Left renal cortex interstitium (tissue), 4 donors: ENCODE measurements at places on chromosomes 7 and 10.

- no peak for DNase-seq
Measured at GRCh38 chr10:24465891-24466818, 257.2 kb downstream of the KIAA1217 start.

GRCh38 chr10:91629715-91630549, 2.9 kb downstream of the PPP1R3C start:
- no peak for DNase-seq

DNA sequence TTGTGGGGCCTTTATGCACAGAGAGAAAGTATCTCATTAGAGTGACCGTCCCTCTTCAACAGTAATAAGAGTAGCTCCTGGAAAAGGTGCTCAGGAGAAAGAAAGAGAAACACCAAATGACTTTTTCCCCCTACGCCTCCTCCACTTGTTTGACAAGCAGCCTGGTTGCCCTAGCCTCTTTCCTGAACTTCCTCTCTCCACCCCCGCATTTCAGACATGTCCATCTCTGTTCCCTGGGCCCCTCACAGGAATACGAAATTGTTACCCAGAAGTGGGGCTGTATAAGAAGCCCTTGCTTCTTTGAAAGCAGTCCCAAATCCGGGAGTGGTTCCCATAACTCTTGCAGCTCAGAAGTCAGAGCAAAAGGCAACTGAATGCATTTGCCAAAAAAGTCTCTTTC, 119.6 kb upstream of the ADO start:
- no peak for DNase-seq

DNA sequence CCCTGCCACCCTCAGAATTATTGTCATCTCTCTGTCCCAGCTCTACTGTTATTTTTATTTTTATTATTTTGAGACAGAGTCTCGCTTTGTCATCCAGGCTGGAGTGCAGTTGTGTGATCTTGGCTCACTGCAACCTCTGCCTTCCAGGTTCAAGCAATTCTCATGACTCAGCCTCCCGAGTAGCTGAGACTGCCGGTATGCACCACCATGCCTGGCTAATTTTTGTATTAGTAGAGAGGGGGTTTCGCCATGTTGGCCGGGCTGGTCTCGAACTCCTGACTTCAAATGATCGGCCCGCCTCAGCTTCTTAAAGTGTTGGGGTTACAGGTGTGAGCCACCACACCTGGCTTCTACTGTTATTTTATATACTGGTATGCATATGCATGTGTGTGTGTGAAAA, 11.0 kb downstream of the CALHM2 start:
- no peak for DNase-seq

DNA sequence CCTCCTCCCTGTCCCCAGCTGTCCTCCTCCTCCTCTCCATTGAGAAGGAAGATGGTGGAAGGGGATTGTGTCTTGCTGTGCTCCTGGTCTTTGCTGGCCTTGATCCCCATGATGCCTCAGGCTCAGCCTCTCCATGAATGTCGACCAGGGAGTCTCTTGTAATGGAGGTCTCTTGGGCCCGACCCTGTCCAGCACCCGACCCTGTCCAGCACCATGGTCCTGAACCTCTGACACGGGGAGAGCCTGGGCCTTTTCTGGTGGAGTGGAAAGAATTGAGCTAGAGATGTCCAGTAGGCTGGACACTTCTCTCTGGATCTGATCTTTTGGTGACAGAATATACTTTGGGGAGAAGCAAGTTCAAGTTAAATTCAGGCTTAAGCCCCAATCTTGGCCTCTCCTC, 42.3 kb upstream of the HMX3 start:
- no peak for DNase-seq

- DNase-seq: no peak
Measured at GRCh38 chr10:38209332-38209731, 115.2 kb downstream of the ZNF37A start.

GRCh38 chr7:152756116-152756515, 3.4 kb upstream of the ACTR3B start:
- no peak for DNase-seq

- DNase-seq: no peak
Measured at GRCh38 chr10:17910125-17910789, 41.5 kb upstream of the SLC39A12 start.

GRCh38 chr7:74033372-74034311, 5.7 kb downstream of the ELN start:
- DNase-seq: no peak

GRCh38 chr7:22208799-22209198, 148.2 kb downstream of the RAPGEF5 start:
- no peak for DNase-seq

DNA sequence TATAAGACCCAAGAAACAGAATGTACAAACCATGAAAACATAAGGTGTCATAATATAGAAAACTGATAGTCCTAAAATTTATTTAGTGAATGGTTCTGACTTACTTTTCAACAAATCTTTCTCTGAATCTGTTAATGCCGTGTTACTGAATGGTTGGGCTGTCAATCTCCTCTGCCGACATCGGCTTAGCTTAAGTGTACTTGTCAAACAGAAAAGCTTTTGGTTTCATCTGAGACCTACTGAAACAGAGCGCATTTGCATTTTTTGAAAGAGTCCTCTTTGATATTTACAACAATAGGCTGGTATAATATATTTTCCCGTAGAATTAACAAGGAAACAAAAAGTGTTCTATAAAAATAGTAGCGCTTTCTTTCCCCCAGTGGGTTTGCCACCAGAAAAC, 120.9 kb upstream of the ZNF804B start:
- no peak for DNase-seq

GRCh38 chr7:155223503-155223902, 74.2 kb upstream of the INSIG1 start:
- DNase-seq: no peak

GRCh38 chr7:25906003-25906402, 246.0 kb upstream of the NFE2L3 start:
- no peak for DNase-seq

DNA sequence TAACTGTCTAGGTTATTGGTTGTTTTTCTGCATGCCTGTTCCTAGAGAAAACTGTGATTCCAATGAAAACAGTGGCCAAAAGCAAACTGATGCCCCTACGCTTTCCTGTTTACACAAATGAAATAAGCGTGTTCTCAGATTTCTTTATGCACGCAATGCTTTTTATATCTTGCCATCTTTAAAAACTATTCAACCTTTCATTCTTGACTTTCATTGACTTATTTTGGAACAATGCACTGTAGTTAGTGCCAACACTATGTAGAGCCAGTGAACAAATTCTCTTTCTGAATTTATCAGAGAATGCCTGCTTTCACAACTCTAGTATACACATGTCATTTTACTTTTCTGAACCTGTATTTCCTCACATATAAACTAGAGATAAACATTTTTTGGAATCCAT, 86.6 kb downstream of the CABCOCO1 start:
- DNase-seq: no peak

DNA sequence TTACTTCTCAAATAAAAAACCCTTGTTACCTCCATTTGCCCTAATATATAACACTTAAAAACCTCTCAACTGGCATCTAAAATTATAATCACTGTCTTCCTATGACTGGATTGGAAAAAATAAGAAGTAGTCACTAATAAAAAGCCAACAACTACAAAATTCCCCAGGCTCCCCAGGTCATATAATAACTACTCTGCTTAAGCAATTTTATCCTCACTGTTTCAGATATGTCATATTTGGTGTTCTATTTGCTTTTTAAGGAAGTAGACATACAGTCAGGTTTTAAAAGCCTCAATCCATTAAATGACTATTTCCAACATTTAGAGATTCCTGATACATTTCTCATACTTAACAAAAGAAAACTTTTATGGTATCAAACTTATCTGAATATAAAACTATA, 2.4 kb downstream of the H2AZ2 start:
- DNase-seq: no peak

GRCh38 chr7:135792866-135793265, 44.3 kb upstream of the FAM180A start:
- DNase-seq: no peak

DNA sequence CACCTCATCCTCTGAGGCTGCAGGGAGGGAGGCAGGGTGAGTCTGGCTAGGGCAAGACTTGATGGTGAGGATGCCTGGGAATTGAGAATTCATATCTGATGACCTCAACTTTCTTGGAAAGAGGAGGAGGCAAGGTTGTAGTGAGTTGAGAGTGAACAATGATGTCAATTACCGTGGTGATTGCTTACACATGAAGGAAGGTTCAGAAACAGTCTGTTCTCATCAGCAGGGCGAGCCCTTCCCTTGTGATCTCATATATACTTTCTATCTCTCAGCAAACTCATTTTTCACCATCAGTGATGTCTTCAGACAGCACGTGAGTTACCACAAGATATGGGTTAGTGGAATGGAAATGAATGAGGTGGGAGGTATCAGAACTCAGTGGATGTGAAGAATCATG, 20.1 kb upstream of the COL13A1 start:
- no peak for DNase-seq

DNA sequence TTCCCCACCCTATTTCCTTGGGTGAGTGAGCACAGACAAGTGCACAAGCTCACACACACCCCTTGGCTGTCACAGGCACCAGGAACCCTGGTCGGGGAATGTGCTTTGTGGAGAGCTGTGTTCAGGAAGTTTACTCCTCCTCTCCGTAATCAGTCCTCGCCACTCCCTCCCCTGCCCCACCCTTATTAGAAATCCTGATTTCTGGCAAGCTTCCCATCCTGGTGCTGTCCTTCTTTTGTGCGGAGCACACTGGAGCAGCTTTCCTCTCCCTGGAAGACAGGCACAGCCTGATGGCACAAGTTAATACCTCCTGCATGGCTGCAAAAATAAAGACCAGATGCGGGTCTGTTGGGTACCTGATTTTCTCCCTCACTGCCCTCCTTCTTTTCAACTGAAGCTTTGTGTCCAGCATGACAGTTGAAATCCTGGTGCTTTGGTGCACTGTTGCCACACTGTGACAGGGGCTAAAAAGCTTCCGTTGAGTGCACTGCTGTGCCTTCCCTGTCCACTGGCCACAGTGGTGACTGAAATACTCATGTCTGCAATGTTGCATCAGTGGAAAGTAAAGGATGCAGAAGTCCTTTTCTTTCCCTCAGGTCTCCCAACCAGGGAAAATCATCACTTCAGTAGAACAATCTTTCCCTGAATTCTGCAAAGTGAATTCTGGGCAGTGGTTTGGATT, 55.0 kb downstream of the LRRC4 start:
- DNase-seq: no peak

- DNase-seq: no peak
Measured at GRCh38 chr10:4359003-4359402, 467.0 kb upstream of the AKR1E2 start.

GRCh38 chr10:125859128-125859817, 21.8 kb downstream of the DHX32 start:
- DNase-seq: no peak

DNA sequence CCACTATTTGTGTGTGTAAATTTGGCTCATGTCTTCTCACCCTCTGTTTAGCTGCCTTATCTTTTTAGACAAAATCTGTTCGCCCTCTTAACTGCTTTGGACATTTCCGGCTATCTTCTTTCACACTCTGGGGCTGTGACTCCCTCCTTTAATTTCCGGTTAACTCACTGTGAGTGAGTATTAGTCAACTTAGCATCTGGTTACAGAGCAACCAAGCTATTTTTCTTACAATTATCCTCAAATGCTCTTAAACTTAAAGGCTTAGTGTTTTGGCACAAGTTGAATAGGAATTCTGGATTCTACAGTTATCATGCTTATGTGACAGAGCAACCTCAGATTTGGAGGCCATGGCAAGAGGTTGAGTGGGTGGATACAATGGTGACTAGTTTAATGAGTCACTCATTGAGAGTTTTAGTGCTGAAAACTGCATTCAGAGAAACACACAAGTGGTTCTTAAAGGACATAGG, 177.6 kb upstream of the SEMA3A start:
- DNase-seq: no peak

DNA sequence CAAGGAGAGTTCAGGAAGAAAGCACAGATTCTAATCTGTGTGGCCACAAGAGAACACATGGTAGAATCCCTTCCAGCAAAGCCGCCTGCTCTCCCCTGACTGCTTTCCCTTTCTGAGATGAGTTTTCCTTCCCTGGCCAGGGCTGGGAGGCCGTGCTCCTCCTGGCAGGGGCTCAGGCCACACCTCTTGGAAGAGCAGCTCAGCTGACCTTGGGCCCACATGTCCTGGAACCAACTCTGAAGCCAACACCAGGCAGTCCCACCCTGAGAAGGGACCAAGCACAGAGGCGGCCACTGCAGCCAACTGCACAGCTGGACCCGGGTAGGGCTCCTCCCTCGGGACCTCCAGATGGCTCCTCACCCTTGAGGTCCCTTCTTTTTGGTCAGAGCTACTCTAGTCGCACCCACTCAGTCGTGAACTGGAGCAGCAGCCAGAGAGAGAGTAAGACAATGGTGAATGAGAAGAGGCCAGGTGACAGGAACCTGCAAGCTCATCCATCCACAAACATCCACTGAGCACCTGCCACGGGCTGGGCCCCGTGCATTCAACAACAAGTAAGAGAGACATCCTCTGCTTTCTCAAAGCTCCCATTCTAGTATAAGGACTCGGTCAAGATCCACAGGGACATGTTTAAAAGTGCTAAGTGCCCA, 40.3 kb downstream of the FAM53B start:
- no peak for DNase-seq

GRCh38 chr10:20892011-20892585, 5.0 kb downstream of the NEBL start:
- no peak for DNase-seq

- DNase-seq: no peak
Measured at GRCh38 chr7:17530741-17531421, 232.4 kb downstream of the AHR start.

DNA sequence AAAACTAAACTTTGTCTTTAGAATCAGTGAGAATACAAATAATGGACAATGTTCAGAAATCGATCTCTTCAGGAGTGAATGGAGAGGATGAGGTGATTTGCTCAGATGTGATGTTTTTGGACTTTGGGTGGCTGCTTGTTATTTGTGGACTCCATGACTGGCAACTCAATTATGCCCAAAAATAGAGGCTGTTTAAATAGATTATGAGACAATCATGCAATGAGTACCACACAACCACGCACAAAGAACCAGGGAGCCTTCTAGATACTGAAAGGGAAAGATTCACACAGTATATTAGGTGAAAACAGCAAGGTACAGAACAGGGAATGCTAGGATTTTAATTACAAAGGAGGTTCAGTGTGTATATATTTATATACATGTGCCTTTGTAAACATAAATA, 141.3 kb upstream of the ANK3 start:
- no peak for DNase-seq

DNA sequence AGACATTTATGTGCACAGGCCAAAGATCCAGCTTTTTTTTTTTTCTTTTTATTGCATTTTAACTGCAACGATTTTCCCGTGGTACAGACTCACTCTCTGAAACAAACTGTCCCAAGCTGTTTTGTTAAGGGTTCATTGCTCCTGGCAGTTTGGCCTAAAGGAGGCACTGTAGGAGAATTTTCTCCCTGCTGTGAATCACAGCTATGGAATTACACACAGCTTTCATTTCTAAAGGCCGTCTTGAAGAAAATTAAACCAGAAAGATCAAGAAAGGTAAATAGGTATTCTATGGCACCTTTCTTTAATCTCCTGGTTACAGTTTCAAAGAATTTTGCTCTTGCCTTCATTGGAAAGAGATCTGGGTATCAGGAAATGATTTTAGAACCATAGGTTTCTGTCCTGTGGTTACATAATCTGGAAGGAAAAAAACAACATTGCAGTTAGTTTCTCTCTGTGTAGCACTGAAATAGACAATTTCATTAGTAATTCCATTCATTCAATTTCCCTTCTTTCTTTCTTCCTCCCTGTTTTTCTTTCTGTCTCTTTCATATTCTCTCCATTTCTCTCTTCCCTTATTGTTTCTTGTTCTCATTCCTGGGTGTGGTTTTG, 51.2 kb downstream of the PDK4 start:
- DNase-seq: no peak

GRCh38 chr10:99782447-99783286, at the start of gene ABCC2:
Gene ABCC2 (plus strand): TSS chr10:99782640. CDS start chr10:99782845, 205 bp downstream.
- DNase-seq: no peak
